ENCODE measurements at places on chromosomes 4 and X.

- DNase-seq, result no peak
Measured at GRCh38 chrX:40637687-40638086, 9.7 kb downstream of the CXorf38 start.

- DNase-seq, result no peak
Measured at GRCh38 chr4:39614487-39615162, 24.0 kb downstream of the SMIM14 start.

- DNase-seq, result no peak
Measured at GRCh38 chr4:186258216-186258811, 7.7 kb upstream of the F11 start.

- no peak for DNase-seq
Measured at GRCh38 chr4:164192844-164193243, 561.1 kb upstream of the SMIM31 start.

- DNase-seq, result no peak
Measured at GRCh38 chr4:146930673-146931072, 15.0 kb downstream of the TTC29 start.

DNA sequence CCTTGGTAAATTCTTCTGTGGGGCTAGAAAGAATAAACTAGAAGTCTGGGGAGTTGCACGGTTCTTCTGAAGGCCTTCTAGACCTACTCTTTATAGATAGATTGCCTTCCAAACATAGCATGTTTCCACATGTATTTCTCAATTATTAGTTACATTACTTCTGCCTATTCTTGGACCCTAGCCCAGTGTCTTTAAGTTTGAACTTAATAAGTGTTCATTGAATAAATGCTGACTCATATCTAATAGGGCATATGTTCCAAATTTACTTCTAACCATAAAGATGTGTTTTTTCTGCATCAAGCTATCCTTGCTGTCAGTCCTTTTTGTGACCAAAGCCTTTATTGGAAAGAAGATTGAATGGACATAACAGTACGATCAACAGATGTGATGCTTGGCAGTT, 503.6 kb upstream of the ZFP42 start:
- no peak for DNase-seq

- DNase-seq, result no peak
Measured at GRCh38 chr4:151934766-151935165, 174.0 kb upstream of the GATB start.

- no peak for DNase-seq
Measured at GRCh38 chr4:87032884-87033533, 98.2 kb downstream of the AFF1 start.

DNA sequence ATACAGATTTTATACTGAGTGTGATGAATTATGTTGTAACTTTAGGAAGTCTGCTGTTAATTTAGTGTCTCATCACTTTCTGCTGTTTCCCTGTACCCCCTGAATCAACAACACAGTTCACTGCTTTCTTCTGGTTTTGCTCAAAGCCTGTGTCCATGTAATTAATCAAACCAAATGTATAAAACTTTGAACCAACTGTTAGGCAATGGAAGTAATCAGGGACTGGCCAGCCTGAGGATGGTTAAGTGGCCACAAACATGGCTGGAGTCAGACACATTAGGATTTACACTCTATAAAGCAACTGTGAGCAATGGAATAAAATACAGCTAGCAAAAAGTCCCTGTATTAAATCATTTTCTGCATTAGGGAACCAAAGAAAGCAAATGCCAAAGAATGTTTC, 42.6 kb downstream of the CXCL1 start:
- DNase-seq, result no peak

- DNase-seq, result no peak
Measured at GRCh38 chr4:40170588-40170987, 26.2 kb upstream of the RHOH start.

- DNase-seq, result no peak
Measured at GRCh38 chrX:78540171-78540570, 119.0 kb downstream of the RTL3 start.

- no peak for DNase-seq
Measured at GRCh38 chr4:114368751-114369150, 229.9 kb upstream of the UGT8 start.

DNA sequence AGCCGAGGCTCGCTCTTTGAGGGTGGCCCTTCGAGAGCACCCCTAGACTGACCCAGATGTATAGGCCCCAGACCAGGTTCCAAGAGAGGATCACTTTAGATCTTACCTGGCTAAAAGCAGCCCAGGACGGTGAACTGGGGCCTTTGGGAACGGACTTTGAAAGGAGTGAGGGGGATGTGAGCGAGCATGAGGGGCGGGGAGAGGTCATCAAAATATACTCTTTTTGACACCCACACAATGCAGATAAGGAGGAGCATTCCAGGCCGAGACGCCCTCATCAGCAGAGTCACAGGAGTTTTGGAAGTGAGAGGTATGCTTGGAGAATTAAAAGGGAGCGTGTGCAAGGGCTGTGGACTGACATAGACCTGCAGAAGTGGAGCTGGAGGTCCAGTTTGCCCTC, 528 bp downstream of the NSDHL start:
- no peak for DNase-seq

DNA sequence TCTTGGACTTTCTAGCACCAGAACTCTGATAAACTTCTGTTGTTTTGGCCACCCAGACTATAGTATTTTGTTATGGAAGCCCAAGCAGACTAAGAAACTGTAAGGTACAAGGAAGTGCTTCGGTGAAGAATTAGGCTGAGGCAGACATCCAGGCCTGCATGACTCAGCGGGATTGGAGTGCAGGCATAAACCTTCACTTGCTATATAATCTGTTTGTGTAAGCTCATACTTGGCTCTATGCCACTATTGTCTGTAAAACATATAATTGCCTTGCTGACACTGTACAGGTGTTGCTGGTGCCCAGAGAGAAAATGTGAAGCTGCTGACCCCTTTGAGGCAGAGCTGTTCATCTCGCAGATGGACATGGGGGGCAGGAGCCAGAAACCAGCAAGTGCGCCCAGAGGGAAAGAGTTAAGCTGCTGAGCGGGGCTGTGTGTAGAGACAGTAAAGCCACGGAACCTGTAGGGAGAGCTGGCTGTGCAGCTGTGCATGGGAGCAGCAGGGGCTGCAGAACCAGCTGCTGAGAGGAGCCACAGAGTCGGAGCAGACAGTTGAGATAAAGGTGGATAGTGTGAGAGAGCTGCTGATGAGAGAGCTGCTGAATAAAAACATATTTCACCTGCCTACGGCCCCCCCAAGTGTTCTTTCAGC, 96.2 kb downstream of the RBM46 start:
- DNase-seq, result no peak

- no peak for DNase-seq
Measured at GRCh38 chr4:153549405-153549804, 83.2 kb downstream of the TMEM131L start.
